ENCODE measurements at places on chromosomes 12 and 14. TPM values are rescaled to one million over a fixed set of nuclear protein-coding genes. Genes with fewer than 3 reads are reported as not detected.

DNA sequence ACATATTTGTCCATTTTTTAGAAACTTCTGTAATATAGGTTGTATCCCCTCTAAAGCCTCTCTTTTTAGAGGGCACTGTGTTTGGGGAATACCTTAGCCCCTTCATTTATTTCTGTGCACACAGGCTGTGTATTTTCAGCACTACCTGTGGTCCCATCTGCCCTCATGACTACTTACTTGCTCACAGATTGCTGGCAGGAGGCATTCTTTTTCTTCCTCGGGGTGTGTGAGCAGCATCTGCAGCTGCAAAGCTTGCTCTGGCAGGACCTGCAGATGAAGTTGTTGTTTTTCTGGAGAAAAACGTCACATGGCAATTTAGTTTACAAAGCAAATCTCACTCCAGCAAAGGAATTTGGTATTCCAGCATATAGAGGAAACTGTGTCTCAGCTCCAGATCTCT is 24.3 kb downstream of the ANG start:
- no peaks in the 10 kb centered on the region for H3K36me3 ChIP-seq
- H3K27me3 ChIP-seq = no peaks in the 10 kb centered on the region

DNA sequence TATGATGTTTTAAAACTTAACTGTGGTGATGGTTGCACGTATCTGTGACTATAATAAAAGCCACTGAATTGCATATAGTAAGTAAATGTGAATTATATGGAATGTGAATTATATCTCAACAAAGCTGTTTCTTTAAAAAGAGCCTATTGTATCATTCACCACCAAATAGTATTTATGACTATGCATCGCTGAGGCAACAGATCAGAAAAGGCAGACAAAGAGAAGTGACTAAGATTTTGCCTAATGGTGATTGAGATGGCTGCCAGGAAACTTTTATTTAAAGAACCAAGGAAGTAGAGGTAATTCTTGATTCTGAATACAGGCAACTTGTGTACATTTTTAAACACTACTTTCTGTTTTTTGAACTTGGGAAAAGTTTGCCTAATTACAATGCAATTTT is 31.7 kb downstream of the DHRS7 start:
- no peaks in the 10 kb centered on the region for H3K27me3 ChIP-seq
- no peaks in the 10 kb centered on the region for H3K36me3 ChIP-seq
- no peak overlapping the region for H3K4me3 ChIP-seq

DNA sequence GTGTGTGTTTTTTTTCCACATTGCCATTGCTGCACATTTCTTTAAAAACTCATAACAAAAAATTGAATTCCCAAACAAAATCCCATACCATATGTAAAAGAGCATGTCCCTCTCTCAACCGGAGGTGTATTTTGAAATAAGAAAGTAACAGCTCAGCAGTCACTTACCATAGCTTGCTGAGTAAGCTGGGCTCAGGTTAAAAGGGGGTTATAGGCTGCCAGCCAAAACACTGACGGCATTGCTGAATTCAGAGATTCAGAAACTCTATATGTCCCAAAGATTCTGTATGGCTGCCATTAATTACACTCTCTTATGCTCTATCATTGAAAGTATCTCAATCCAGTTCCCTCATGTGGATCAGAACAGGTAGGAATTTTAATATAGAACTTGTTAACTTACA is 276.0 kb downstream of the FOXG1 start:
- H3K36me3 ChIP-seq = no peaks in the 10 kb centered on the region
- H3K4me1 ChIP-seq = no peaks in the 10 kb centered on the region
- no peak overlapping the region for H3K4me3 ChIP-seq
- no peak overlapping the region for H3K27ac ChIP-seq
- DNase-seq = no peak

GRCh38 chr14:34733245-34733644 is 18.9 kb upstream of the CFL2 start:
- no peaks in the 10 kb centered on the region for H3K27me3 ChIP-seq
- H3K36me3 ChIP-seq = no peaks in the 10 kb centered on the region
- no peak for DNase-seq
- H3K4me1 ChIP-seq = no peaks in the 10 kb centered on the region

DNA sequence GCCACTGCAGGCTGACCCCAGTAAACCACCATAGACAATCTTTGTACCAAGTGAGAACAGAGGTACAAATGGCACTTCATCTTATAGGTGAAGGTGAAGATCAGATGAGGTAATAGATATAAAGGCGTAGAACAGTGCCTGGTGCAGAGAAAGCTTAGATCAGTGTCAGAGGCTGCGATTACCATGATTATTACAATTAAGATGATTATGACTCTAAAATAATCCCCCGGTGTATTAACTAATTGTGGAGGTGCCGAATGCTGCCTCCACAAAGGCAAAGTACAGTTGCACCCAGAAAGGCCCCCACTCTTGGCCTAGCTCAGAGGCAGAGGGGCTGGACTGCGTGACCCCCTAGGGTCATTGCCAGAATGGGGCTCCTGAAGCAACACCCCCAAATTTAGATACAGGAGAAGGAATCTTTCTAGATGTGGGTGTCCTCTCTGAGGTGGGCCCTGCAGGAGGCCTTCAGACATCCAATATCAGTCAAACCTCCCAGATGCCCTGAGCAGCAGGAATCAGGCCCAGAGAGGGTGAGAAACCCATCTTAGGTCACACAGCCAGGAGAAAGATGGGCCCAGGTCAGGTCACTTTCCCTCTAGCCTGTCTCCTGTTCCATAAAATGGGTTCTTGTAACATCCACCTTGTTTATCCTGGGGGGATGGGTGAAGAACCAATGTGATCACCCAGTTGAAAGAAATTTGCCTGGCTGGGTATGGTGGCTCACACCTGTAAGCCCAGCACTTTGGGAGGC is 139.8 kb downstream of the PHETA1 start:
- no peaks in the 10 kb centered on the region for H3K27me3 ChIP-seq
- no peak for DNase-seq
- H3K36me3 ChIP-seq = no peaks in the 10 kb centered on the region
- no peaks in the 10 kb centered on the region for H3K4me1 ChIP-seq
- no peak overlapping the region for H3K27ac ChIP-seq

DNA sequence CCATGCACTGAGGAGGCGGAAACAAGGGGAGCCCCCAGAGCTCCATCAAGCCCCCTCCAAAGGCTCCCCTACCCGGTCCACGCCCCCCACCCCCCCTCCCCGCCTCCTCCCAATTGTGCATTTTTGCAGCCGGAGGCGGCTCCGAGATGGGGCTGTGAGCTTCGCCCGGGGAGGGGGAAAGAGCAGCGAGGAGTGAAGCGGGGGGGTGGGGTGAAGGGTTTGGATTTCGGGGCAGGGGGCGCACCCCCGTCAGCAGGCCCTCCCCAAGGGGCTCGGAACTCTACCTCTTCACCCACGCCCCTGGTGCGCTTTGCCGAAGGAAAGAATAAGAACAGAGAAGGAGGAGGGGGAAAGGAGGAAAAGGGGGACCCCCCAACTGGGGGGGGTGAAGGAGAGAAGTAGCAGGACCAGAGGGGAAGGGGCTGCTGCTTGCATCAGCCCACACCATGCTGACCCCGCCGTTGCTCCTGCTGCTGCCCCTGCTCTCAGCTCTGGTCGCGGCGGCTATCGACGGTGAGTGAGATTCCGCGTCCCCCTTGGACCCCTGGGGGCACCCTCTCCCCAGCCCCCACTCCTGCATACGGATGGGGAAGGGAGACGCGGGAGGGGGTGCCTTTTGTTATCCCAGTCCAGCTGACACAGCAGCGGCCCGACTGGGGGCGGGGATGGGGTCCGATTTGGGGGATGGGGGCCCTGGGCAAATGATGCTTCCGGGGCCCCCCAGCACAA is 400 bp downstream of the LRP1 start:
- H3K27ac ChIP-seq = peak overlapping the region; percentile 98
- H3K27me3 ChIP-seq = no peaks in the 10 kb centered on the region
- peaks cover 34% of the 10 kb centered on the region for H3K4me1 ChIP-seq
- DNase-seq = no peak
- no peaks in the 10 kb centered on the region for H3K36me3 ChIP-seq
- peak overlapping the region; percentile 51 for H3K4me3 ChIP-seq

DNA sequence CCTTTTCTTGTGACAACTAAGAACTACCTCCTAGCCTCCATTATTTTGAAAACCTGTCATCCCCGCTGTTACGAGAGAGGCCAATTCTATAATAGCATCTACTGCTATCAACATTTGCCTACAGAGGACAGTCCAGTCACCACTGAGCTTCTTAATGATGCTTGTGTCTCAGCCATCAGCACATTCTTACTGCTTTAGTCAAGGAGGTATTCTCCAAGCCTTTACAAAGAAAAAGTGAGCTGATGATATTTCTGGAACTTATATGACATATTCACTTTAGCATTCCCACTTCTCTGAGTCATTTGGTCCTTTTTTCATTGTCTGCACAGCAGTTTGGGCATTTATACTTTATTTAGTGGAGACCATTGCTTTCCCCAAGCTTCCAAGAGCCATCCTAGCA is 497.7 kb upstream of the RPL10L start:
- no peaks in the 10 kb centered on the region for H3K36me3 ChIP-seq
- H3K27me3 ChIP-seq = no peaks in the 10 kb centered on the region
- H3K4me1 ChIP-seq = no peaks in the 10 kb centered on the region
- no peak overlapping the region for H3K4me3 ChIP-seq
- no peak overlapping the region for H3K27ac ChIP-seq
- DNase-seq = no peak

DNA sequence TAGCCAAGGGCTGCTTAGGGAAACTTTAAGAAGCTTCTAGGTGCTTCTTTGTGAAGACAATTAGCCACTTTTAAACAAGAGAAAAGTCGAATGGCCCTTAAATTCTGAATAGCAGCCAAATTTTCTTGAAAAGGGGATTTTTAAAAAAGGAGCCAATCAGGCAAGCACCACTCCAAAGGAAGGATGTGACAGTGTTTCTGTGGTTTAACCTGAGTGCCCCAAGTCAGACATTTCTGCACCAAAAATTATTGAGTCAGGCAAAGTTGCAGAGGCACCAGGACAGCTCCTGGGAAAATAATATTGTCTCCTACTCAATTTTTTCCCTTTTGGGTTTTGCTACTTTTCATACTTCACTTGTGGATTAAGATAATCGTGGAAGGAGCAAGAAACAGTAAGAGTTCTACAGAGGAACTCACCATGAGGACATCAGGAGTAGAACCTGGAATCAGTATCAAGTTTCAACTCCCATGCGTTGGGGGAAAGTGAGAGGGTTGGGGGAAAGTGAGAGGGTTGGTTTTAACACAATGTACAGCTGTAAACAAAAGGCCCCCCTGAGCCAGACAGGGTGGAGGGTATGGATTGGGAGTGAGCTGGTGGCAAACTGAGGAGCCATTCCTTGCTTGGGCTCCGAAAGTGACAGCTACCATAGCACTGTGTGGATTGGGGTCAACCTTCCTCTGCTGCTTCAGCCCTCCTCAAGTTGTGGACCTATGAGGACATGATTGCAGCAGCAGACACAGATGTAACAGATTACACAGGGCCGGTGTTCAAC is 90.8 kb downstream of the SLC38A1 start:
- no peak overlapping the region for H3K27ac ChIP-seq
- DNase-seq = no peak

Gene TSPAN19
- not detected for total RNA-seq

DNA sequence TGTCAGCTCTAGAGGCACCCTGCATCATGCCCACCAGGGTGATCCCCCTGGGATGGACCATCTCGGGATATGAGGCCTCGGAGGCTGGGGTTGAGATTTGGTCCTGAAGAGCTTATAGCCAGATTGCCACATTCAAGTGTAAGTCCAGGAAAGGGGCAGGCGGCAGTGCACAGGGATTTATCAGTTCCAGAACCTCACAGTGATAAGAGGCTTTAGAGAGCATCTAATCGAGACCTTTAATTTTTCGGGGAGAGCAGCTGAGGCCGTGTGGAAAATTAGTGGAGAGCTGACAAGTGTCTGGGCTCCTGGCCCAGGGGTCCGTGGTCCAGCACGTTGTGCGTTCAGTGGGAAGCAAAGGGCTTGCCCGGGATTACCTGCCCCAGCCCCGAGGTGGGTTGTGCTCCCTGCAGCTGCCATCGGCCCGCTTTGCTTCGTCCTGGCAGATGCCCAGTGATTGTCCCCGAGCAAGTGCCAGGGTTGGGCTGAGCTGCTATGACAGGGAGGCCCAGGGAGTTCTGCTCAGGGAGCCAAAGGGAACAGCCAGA is 52.1 kb downstream of the C14orf132 start:
- no peak overlapping the region for H3K27ac ChIP-seq
- peaks cover 32% of the 10 kb centered on the region for H3K36me3 ChIP-seq
- no peaks in the 10 kb centered on the region for H3K27me3 ChIP-seq
- no peak overlapping the region for H3K4me3 ChIP-seq
- H3K4me1 ChIP-seq = peaks cover 7% of the 10 kb centered on the region

- H3K4me3 ChIP-seq = no peak overlapping the region
- H3K4me1 ChIP-seq = peaks cover 4% of the 10 kb centered on the region
- H3K36me3 ChIP-seq = no peaks in the 10 kb centered on the region
- no peak overlapping the region for H3K27ac ChIP-seq
- no peaks in the 10 kb centered on the region for H3K27me3 ChIP-seq
These were observed 48.3 kb upstream of the PLEKHG6 start for GRCh38 chr12:6262211-6262610.

GRCh38 chr14:76585616-76586015 is 175.7 kb upstream of the VASH1 start:
- H3K27me3 ChIP-seq = no peaks in the 10 kb centered on the region
- DNase-seq = no peak
- H3K27ac ChIP-seq = no peak overlapping the region
- H3K36me3 ChIP-seq = no peaks in the 10 kb centered on the region
- no peak overlapping the region for H3K4me3 ChIP-seq

GRCh38 chr12:116133636-116134214 is 143.8 kb downstream of the MED13L start:
- no peak for DNase-seq
- H3K27ac ChIP-seq = peak overlapping the region; percentile 40
- no peak overlapping the region for H3K4me3 ChIP-seq
- no peaks in the 10 kb centered on the region for H3K27me3 ChIP-seq
- H3K4me1 ChIP-seq = peaks cover 65% of the 10 kb centered on the region

DNA sequence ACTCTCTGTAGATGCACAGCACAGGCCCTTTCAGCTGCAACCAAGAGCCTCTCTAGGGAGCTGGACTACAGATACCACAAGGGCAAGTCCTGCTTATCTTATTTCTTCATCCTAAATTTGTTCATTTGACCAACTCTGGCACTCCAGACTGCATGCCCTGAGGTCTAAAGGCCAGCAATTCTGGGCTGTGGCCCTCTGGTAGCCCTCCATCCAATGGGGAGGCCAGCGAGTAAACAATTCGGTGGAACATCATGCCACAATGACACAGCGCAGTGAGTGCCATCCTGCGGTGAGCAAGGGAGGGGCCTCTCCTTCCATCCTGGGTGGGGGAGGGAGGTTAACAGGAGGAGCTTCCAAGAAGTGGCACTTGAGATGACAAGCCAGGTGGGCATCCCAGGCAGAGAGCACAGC is 652 bp upstream of the SELPLG start:
- H3K27me3 ChIP-seq = no peaks in the 10 kb centered on the region
- DNase-seq = no peak
- no peaks in the 10 kb centered on the region for H3K36me3 ChIP-seq
- peaks cover 70% of the 10 kb centered on the region for H3K4me1 ChIP-seq
